Activated CD4-positive, alpha-beta memory T cell treated with anti-CD3 and anti-CD28 coated beads for 36 hours (primary cell): ENCODE measurements at places on chromosomes 3 and 15. TPM values are rescaled to one million over a fixed set of nuclear protein-coding genes. Genes with fewer than 3 reads are reported as not detected.

The GOLGA8A gene
- total RNA-seq, result 72.9 TPM

The WNT5A gene
- not detected for total RNA-seq

The C3orf22 gene
- total RNA-seq, result not detected

The SNRPA1 gene
- total RNA-seq, result 167 TPM

The LRRIQ4 gene
- total RNA-seq, result not detected

The DNAJB11 gene
- total RNA-seq, result 36.9 TPM

The ABHD17C gene
- 6.1 TPM for total RNA-seq
